ENCODE measurements at places on chromosomes 5 and 9. TPM values are rescaled to one million over a fixed set of nuclear protein-coding genes. Genes with fewer than 3 reads are reported as not detected.
A peak's percentile ranks its signal among the peaks of the same experiment; 100 is the strongest.

PCDHB5 gene
- 8.7 TPM for total RNA-seq

- peak; percentile 59 for DNase-seq
Observed at GRCh38 chr5:167688341-167689130, 602.9 kb upstream of the WWC1 start.

GRCh38 chr9:80004714-80005113 lies 432.9 kb downstream of the TLE4 start:
- DNase-seq: peak; percentile 23

PIP5K1B gene
- total RNA-seq: 1.3 TPM

GRCh38 chr9:93092251-93092991 lies 3.6 kb upstream of the CARD19 start:
- DNase-seq: no peak

DNA sequence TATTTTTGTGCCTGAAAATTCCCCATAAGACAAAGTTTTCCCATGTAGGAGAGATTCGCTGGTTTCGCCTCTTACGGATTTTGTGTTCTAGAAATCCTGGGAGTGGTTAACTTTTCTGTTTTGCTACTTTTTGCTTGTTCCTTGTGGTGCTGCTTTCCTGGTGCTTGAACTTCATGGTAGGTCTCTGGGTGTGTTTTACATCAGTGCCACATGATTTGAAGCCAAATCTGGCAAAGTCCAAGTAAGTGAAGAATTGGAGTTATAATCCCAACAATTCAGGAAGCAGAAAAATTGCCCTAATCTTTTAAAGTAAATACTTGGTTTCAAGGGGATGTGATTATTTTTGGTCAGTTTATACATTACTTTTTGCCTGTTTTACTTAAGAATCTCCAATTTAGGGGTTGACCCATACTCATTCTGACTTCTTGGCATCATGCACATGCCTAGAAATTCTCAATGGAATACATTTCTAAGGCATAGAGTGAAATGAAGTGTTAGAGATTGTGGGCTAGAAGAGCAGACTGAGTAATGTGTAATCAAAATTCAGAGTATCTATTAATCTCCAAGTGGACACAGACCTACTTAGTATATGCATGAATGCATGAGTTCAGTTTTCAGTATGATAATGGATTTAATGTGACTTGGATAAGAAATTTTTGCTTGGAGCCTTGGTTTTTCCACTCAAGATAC lies 189.7 kb downstream of the CSNK1G3 start:
- DNase-seq: peak; percentile 57

DNA sequence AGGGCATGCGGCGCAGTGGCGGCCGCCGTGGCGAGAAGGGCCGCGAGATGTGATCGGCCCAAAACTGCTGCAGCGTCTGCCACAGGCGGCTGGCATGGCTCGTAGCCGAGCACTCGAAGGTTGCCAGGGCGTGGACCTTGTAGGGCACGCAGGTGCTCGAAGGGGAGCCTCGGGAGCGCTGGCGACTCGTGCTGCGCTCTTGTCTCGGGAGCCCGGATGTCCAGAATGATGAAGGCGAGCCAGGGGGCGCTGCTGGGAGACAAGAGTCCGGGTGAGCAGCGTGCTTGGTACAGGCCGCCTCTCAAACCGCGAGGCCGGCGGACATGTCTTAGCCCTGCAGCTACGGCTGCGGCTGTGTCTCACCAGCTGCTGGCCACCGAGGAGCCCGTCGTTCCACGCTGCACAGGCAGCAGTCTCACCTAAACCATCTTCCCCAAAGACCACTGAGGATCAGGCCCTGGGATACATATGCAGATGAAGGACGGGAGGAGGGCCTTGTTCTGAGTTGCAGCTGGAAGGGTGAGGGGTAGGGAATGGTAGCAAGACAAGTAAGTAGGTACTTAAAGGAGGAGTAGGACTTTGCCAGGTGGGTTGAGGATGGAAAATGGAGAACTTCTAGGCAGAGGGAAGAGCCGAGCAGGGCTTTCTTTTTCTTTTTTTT lies 1.7 kb downstream of the CBY3 start:
- peak; percentile 48 for DNase-seq

- peak; percentile 38 for DNase-seq
Observed at GRCh38 chr5:170551076-170551475, 47.3 kb downstream of the KCNIP1 start.

- DNase-seq: no peak
Observed at GRCh38 chr5:102875721-102876123, 120.6 kb downstream of the PAM start.

BTNL9 gene
- not detected for total RNA-seq

DNA sequence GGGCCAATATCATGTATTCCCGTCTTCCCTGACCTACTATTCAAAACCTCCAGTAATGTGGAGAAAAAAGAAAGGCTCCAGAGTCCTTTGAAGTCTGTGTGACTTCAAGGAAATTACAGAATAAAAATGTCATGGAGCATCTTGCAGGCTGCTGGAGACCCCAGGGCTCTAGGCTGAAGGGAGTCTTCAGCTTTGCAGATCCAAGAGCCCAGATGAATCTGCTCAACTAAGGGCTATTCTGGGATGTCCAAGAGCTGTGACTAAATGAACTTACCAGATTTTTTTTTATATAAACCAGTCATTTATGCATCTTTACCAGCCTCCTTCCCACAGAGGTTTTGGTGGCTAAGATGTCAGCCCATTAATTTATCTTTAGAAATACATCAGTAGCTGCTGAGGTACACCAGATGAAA lies 167.3 kb downstream of the MUSK start:
- DNase-seq: peak; percentile 85

- DNase-seq: peak; percentile 18
Observed at GRCh38 chr5:128681096-128681495, 143.1 kb upstream of the FBN2 start.

FGFR4 gene
- total RNA-seq: 4.8 TPM

DNA sequence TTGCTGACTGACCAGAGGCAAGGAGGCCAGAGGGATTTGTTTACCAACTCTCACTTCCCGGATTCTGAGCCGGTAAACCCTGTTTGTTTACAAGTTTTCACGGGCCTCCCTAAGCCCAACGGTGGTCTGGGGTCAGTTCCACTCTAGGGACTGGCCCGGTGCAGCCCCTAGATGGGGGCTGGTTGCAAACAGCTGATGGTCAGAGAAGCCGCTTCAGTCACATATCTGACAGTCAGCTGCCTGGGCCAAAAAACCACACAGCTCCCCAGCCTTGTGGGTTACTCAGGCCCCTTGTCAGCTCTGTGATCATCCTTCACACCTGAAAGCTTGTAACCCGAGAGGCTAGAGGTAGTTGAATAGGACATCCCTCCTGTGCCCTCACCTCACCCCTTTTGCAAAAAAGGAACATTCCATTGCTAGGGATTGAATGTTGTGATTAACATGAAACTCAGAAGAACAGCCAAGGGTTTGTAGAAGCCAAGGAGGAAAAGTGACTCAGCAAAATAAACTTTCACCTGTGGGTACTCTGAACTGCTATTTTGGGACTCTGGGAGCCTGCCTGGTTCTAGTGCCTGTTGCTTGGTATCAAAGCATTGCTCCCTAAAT lies 40.4 kb downstream of the SAR1B start:
- DNase-seq: peak; percentile 39

DNA sequence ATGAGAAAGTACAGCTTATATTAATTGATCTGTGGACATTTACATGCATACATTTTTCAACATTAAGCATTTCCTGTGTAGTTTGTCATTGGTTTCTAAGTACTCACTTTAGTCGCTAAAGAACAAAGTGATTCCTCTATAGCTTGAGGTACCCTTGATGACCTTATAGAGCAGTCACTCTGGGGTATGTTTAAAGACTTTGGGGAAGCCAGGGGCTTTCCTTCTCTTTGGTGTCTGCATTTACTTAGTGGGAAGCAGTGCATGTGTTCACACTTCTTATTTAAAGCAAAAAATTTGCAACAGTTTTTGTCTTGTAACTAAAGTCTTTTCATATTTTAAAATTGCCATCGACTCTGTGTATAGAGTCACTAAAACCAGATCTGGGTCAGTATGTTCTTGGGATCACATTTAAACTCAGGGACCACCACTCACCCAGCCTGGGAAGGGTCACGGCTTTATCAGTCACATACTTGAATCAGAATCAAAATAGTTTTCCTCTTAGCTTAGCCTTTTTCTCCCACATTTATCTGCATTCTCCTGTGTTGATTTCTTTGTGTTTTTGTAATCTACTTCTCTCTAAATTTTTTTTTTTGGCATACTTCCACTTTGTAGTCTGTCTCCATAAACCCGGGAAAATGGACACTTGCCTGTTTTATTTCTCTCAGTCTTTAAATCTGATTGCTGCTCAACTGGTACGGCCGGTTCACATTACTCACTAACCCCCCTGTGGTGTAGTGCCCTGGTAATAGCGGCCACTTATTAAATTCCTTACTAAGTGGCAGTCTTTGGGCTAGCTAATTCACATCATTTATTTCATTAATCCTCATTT lies 143.9 kb upstream of the FBN2 start:
- DNase-seq: no peak

NFIL3 gene
- total RNA-seq: 37.5 TPM

- no peak for DNase-seq
Observed at GRCh38 chr5:37165761-37166160, 83.4 kb downstream of the CPLANE1 start.

CARTPT gene
- not detected for total RNA-seq

GRCh38 chr9:94885854-94886447 lies 159.5 kb downstream of the AOPEP start:
- DNase-seq: no peak

- no peak for DNase-seq
Observed at GRCh38 chr5:124747791-124748686, 1.6 kb upstream of the ZNF608 start.

- no peak for DNase-seq
Observed at GRCh38 chr5:167104351-167104750, 1187.1 kb upstream of the WWC1 start.

GRCh38 chr5:83394190-83394589 lies 77.4 kb upstream of the VCAN start:
- no peak for DNase-seq

Measured in astrocyte (in vitro differentiated cells and primary cell).